ENCODE measurements at places on chromosomes 3 and 15. TPM values are rescaled to one million over a fixed set of nuclear protein-coding genes. Genes with fewer than 3 reads are reported as not detected.

DNA sequence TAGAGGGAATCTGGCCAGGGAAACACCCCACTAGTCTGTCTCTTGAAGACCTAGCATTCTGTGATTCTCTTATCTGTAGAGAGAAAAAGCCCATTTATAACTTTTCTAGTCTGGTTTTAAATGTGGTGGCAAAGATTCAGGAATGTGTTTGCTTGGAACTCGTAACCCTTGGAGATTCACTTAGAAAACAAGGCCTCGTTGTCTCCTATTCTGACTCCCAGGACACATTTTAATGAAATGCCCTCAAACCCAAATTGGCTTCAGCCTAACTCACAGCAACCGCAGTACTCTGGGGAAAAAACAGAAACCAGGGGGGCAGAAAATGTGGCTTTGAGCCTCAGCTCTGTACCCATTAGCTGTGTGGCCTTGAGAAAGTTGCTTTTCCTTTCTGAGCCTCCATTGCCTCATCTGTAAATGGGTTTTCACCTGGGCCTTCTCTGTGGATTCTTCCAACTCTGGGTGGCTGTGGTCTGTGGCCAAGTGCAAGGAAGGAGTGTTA, 36.5 kb downstream of the RPLP1 start:
- DNase-seq = peak; percentile 43

Gene CD86
- 3.2 TPM for total RNA-seq

Gene GUCA1C
- total RNA-seq = 2.0 TPM

GRCh38 chr3:64691051-64691450, 3.3 kb upstream of the ADAMTS9 start:
- no peak for DNase-seq

GRCh38 chr3:48847053-48847503, 596 bp downstream of the PRKAR2A start:
- peak; percentile 79 for DNase-seq

GRCh38 chr3:112089956-112090886, 4.0 kb downstream of the C3orf52 start:
- DNase-seq = no peak

DNA sequence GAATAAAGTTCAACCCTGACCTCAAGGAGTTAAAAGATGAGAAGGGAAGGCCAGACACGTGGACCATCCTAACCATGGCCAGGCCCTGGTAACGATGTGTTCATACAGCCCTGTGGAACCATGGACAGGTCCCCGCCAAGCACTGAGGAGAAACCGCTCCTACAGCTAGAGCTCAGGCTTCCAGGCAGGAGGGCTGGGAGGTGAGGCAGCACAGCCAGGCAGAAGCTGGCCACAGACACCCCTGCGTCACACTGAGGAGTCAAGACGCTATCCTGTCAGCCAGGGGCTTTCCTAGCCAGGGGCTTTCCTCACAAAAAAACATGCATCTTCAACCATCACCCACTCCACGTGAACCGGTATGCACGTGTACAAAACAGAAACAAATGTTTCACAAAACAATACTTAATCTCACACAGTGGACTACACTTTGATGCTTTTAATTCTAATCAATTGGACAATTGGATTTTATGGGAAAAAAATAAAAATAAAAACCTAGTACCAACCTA, 73.2 kb downstream of the TBC1D2B start:
- no peak for DNase-seq

GRCh38 chr15:47493357-47494247, 223.7 kb upstream of the SEMA6D start:
- DNase-seq = no peak

- no peak for DNase-seq
Measured at GRCh38 chr3:100577382-100578008, 31.9 kb upstream of the ADGRG7 start.

Gene CLDN1
- total RNA-seq = 37.5 TPM

Gene GOLGA6L9
- 13.8 TPM for total RNA-seq

DNA sequence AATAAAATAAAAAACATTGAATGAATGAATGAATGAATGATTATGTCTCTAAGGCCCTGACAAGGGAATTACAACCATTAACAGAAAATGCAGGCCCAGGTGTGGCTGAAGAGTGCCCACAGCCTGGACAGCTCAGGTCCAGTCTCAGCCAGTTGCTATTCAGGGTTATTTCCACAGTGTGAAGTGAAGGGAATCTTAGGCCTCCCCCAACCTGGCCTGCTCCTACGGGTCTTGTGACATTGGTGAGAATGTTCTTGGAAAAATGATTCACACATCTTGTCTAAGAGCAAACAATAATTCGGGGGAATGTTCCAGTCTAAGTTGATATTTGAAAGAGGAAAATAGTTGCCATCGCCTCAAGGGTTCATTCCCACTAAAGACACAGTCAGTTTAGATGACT, 37.0 kb downstream of the MINDY4B start:
- DNase-seq = peak; percentile 32

Gene PPP1R2
- total RNA-seq = 109 TPM

- no peak for DNase-seq
Measured at GRCh38 chr3:31752305-31753049, 219.8 kb downstream of the STT3B start.

DNA sequence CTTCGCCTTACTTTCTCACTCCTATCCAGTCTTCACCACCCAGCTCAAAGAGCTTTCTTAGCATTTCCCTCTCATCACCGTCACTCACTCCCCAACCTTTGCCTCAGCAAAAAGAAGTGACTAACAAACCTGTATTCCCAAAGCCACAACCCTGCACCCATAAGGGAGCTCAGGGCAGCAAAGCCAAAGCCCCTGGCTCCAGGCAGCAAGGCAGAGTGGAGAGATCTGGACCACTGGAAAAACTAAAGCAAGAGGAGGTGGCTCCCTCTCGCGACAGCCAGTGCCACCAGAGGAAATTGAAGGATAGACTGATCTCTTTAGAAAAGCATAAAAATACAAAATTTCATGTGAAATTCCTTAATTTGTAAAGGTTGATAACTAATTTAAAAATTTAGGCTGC, 25.1 kb upstream of the CDCP1 start:
- no peak for DNase-seq

All from testis (tissue), 5 donors.